ENCODE measurements at places on chromosomes 4 and X.

- DNase-seq: no peak
These were observed 24.3 kb upstream of the GPR34 start for GRCh38 chrX:41664375-41664901.

- no peak for DNase-seq
These were observed 9.7 kb upstream of the SORCS2 start for GRCh38 chr4:7182616-7183015.

GRCh38 chr4:3307891-3308575 lies 15.2 kb downstream of the RGS12 start:
- DNase-seq: no peak

GRCh38 chr4:117889978-117890377 lies 144.3 kb upstream of the NDST3 start:
- DNase-seq: no peak

DNA sequence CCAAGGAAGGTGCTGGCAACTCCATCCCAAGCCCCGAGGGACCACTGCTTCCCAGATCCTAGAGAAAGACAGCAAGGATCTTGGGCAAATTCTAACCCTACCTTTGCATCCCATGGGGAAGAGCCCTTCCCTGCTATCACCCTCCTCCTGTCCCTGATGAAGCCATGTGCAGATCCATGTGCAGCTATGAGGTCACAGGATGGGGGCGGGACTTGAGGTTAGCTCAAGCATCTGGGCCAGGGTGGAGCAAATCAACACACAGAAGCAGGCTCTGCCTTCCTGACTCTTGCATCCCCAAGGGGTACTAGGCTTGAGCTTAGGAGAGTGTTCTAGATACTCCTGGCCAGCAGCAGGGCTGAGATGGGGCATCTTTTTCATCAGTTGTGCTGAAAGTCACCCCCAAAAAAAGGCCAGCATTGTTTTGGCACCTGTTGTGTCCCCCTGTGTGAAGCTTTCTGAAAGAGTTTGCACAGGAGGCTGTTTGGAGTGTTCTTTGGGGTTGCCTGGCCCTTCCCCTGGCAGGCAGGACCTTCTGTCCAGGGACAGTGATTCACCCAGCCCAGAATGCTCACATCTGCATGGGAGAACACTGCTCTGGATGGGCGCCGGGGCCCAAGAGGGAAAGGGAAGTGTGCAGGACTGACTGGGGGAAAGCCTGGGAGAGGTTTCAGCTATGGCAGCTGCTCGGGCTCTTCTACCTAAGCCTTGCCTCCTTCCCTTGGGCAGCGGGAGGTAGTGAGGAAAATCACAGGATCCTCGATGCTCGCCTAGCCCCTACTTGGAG lies 50.8 kb downstream of the PRPS1 start:
- peak; percentile 86 for DNase-seq

GRCh38 chrX:153490217-153490930 lies 4.4 kb upstream of the BGN start:
- DNase-seq: no peak

Data from CD4-positive, alpha-beta T cell treated with Interleukin-17A for 4 hours (primary cell).